ENCODE measurements at places on chromosomes 5 and 9.

GRCh38 chr5:33297760-33298216, 143.0 kb upstream of the TARS1 start:
- DNase-seq: no peak

DNA sequence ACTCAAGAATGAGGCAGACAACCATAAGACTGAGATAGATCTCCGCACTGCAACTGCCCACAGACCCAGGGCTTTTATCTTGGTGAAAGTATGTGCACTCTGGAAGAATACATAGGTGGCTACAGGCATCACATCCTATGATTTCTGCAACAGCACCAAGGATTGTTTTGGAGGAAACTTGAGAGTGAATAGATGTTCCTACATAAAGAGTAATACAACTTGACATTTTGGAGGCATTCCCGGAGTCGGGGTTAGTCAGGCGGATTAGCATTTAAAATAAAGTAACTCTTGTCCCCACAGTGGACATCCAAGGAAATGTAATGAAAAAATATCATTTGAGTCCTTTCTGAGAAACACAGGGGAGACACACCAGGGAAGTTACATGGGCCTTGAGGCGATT, 26.7 kb downstream of the TMEM174 start:
- DNase-seq: no peak

- no peak for DNase-seq
Observed at GRCh38 chr5:14217587-14217986, 74.4 kb downstream of the TRIO start.

GRCh38 chr9:118529210-118529609, 825.0 kb downstream of the TLR4 start:
- no peak for DNase-seq

DNA sequence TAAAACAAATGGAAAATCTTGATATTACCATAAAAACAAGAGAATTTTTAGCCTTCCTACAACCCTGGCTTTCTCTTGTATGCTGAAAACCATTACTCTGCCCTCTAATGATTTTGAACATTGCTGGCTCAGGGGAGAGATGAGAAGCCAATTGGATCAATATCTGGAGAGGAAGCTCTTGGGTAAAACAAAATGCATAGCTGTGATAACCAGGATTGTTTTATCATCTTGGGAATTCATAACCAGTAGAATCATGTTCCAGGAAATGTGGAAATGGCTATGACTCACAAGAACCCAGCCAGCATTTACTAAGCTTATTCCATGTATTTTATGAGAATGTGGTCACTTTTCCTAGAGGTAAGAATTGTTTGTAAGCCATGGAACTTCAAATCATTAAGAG, 51.1 kb upstream of the CTNND2 start:
- DNase-seq: no peak

DNA sequence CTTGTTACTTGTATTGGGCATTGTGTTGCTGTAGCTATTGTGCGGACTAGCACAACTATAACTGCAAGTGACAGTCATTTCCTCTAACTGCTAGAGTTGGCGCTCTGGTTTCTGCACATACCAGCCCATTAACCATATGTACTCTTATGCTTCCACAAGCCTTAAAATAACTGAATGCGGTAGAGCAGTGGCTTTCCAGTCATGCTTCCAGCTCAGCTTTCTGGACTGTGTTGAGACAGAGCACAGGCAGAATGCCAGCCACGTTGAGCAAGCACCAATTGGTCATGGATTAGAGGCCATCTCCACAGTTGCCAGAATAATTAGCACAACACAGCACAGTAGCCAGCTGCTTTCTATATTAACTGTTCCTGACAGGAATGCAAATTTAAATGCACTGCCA, 12.2 kb downstream of the INVS start:
- DNase-seq: no peak

GRCh38 chr5:168106008-168106761, 185.3 kb upstream of the WWC1 start:
- no peak for DNase-seq

GRCh38 chr5:172353271-172353812, 69.8 kb upstream of the UBTD2 start:
- no peak for DNase-seq

DNA sequence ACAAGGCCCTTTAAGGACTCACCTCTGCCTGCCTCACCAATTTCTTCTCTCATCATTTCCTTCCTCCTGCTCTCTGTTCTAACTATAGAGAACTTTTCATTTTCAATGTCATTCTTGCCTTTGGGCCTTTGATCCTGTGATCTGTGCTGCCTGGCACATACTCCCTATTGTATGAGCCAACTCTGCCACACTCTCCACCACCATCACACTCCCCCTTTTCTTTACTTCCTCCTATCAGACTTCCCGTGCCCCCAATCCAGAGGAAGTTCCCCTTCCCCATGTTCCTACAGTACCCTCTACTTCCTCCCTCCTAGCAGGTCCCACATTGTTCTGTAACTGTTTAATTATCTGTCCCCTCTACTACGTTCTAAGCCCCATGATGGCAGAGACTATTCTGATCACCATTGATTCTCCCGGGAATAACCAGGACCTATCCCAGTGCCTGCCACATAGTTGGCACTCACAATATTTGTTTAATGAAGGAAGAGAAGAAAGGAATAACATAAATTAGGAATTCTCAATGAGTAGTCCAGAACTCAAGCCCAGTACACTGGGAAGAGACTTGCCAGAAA, 27.5 kb downstream of the ADAM19 start:
- no peak for DNase-seq

DNA sequence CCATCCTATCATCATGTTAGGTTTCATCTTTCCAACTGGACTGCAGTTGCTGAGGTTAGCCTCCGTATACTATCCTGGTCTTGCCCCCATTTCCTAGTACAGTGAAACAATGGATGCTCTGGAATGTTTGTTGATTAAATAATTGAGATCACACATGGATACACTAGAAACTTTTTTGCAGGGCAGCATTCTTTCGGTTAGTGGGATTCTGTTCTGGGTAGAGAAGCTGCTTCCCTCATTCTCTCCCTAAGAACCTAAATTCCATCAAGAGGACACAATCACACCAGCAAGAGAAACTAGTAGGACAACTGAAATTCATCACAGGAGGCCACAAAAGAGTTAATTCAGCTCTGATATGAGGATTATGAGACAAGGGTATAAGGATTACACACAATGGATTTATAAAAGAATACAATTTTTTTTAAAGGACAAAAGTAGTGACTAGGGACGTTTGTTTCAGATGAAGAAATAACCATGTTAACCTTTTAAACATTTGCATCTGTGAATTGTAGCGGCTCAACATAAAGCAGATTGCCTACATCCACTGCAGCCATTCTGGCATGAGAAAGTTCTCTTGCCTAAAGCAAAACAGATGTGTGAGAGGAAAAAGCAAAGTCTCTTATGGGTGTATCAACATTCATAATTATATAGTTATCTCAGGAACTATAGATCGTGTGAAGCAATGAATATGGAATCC, 162.7 kb upstream of the LHFPL2 start:
- no peak for DNase-seq

- no peak for DNase-seq
Observed at GRCh38 chr5:125467222-125467621, 720.8 kb upstream of the ZNF608 start.

- DNase-seq: no peak
Observed at GRCh38 chr5:82591021-82591515, 312.9 kb upstream of the RPS23 start.

GRCh38 chr5:79612667-79613198, 492 bp downstream of the TENT2 start:
- no peak for DNase-seq

- no peak for DNase-seq
Observed at GRCh38 chr5:36028816-36029465, 37.7 kb downstream of the UGT3A2 start.

DNA sequence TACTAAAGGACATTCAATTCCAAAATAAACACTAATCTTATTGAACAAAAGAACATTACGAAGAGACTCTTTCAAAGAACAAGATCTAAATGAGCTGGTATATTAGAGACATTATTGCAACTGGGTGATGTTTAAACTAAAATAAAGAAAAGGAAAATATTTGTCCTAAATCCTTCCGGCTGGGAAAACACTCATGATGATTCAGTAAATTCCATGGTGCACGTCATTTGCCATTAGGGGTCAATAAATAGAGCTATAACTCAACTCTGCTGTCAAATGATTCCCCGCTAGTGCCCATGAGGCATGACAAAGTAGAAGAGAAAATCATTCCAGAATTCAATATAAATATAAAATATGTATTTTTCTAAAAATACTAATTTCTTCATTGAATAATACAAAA, 565.5 kb upstream of the TUSC1 start:
- DNase-seq: no peak
